Activated naive CD4-positive, alpha-beta T cell (primary cell): ENCODE measurements at places on chromosomes 4 and X.

GRCh38 chr4:6115746-6116586 is 84.4 kb downstream of the JAKMIP1 start:
- DNase-seq = no peak

DNA sequence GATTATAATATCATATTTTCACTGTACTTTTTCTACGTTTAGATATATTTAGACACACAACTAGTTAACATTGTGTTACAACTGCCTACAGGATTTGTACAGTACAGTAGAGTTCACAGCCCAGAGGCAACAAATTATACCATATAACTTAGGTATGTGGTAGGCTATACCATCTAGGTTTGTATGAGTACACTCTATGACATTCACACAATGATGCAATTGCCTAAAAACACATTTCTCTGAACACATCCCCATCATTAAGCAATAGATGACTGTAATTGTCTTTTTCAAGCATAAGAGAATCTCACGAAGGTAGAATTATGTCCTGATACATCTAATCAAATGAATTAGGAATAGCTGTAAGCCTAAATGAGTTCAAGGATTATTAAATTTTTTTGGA is 12.3 kb upstream of the TIGD2 start:
- DNase-seq = no peak

- no peak for DNase-seq
These were observed 194.0 kb downstream of the SMIM20 start for GRCh38 chr4:26108054-26108453.

- no peak for DNase-seq
These were observed 159.6 kb upstream of the PJA1 start for GRCh38 chrX:69324851-69325250.

GRCh38 chr4:151524610-151525009 is 115.6 kb downstream of the FHIP1A start:
- DNase-seq = no peak

GRCh38 chr4:5638316-5638715 is 70.0 kb downstream of the EVC2 start:
- DNase-seq = no peak

- no peak for DNase-seq
These were observed at the start of gene WDFY3 for GRCh38 chr4:84966382-84967242. TSS of gene WDFY3 (minus strand) at chr4:84966690. CDS start at chr4:84860591, 106,099 bp downstream.

GRCh38 chr4:102551958-102552565 is 50.9 kb downstream of the NFKB1 start:
- DNase-seq = no peak

DNA sequence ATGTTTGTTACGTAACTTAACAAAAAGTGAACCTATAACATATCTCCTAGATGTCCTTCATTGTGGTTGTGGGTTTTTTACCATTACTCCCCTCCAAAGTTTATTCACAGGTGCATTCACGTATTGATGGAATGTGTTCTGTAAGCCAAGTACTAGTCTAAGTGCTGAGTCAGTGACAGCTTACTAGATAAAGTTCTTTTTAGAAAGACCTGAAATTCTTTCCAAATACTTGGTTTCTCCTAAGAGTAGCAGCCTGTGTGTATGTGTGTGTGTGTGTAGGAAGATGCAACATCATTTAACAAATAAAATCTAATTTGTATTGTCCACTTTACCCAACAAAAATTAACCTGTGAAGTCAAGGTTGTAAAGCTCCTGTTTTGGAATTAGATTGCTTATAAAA is 22.1 kb downstream of the NAP1L5 start:
- no peak for DNase-seq

DNA sequence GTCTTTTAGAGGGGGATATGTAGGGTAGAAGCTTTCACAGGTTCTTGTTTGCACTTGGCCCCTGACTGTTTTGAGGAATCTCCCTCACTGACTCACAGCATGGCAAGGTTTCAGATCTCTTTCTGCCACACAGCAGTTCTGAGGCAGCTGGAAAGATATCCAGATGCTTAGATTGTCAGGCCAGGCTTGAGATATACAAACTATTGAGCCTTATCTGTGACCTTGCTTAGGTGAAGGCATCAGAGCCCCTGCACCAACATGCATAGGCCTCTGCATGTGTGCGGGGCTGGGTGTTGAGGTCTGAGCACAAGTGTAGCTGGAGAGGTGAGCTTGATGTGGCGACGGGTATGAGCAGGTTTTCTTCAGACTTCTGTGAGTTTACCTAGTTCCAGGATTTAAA is 80.9 kb upstream of the MSANTD1 start:
- DNase-seq = no peak

DNA sequence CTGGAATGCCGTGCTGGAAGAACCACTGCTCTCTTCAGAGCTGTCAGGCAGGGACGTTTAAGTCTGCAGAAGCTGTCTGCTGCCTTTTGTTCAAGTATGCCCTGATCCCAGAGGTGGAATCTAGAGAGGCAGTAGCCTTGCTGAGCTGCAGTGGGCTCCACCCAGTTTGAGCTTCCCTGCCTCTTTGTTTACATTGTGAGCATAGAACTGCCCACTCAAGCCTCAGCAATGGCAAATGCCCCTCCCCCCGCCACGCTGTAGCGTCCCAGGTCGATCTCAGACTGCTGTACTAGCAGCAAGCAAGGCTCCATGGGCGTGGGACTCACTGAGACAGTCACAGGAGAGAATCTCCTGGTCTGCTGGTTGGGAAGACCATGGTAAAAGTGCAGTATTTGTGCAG is 34.8 kb upstream of the MUC7 start:
- DNase-seq = no peak

- no peak for DNase-seq
These were observed 18.5 kb downstream of the LAP3 start for GRCh38 chr4:17595471-17596005.

DNA sequence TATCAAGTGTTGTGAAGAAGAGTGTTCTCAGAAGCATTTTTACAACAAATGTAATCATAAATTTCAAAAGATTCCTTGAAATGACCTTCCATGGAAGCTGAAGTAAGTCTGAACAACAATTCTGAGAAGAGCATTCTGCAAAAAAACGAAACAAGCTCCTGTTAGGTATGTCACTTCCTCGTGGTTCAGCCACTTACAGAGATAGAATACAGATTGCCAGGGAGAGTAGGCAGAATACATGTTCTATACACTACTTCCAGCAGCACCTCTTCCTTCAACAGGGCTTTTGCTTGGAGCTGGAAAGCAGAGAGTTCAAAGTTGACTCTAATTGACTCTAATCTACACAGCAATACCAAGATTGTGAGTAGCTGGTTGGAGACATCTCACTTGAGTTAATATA is 274.5 kb downstream of the ADGRA3 start:
- DNase-seq = no peak

GRCh38 chrX:22699581-22700091 is 300.1 kb upstream of the DDX53 start:
- no peak for DNase-seq

- DNase-seq = no peak
These were observed 46.4 kb upstream of the GATB start for GRCh38 chr4:151807220-151807619.

DNA sequence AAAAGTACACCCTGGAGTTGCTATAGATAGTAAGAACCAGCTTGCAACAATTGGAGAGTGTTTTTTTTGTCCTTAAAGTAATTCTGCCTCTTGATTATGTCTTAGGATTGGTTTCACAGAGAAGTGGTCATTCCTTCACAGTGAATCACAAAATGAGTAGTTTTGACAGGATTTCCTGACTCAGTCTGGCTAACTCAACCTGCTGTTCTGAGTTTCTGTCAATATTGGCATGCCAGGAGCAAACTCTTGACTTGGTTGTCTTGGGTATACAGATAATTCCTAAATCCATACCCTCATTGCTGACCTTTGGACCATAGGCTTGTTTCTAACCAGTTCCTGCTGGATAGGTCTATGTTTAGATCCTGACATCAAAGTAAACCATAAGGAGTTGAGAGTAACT is 9.4 kb downstream of the FHIP1A start:
- no peak for DNase-seq

DNA sequence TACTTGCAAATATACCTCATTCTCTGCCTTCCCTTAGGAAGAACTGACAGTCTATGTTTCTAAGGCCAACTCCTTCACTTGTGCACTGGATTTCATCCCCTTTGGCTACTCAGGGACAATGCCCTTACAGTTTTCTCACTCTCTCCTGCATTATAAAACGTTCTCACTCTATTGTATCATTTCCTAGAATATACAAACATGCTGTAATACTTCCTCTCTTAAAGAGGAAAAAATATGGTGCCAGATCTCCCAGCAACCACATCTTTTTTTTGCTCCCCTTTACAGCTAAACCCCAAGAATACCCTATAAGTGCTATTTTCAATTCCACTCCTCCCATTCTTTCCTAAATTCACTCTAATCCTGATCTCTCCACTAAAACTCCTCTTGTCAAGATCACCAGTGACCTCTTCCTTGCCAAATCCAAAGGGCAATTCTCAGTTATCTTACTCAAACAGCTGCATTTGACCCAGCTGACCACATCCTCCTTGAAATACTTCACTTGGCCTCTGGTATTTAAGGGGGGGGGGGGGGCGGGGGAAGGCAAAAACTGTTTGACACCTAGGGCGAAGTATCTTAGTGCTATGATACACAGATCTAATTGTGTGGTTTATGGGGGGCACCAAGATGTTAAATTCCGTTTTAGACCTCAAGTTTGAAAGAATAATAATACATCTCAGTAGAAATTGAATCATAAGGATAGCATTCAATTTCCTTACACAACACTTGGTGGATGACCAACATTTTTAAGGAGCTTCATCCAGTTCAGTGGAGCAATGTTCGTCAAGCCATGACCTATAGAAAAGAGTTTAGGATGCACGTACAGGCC is 1.6 kb downstream of the RCHY1 start:
- DNase-seq = no peak

DNA sequence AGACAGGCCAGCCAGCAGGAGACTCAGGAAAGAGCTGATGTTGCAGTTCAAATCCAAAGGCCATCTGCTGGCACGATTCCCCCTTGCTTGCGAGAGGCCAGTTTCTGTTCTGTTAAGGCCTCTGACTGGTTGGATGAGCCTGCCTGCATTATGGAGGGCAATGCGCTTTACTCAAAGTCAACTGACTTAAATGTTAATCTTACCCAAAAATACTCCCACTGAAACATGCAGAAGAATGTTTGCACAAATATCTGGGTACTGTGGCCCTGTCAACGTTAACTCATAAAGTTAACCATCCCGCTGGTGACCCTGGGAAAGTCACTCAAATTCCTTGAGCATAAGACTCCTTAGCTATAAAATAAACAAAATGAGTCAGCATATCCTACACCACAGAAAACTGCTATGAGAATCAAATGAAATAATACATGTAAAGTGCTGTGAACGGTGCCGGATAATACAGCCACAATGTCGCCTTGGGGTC is 326.4 kb downstream of the EVC2 start:
- DNase-seq = no peak

DNA sequence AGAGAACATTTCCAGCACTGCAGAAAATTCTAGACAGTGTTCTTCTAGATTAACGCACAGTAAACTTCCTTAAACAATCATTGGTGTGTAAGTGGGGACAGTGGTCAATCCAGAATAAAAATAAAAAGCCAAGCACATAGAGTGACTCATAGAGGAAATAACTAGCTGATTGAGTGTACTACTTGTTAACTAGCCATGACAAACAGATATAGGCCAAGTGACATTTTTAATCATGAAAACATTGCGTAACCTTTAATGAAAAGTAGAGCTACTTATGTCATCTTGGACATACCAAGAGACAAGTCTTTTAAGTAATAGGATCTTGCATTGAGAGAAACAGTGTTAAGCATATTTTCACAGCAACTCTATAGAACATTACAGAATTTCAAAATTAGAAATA is 233.9 kb upstream of the MAB21L2 start:
- DNase-seq = no peak

- no peak for DNase-seq
These were observed 163.8 kb downstream of the BTC start for GRCh38 chr4:74630551-74630950.

- no peak for DNase-seq
These were observed 31.1 kb upstream of the CYLC1 start for GRCh38 chrX:83829874-83830273.

DNA sequence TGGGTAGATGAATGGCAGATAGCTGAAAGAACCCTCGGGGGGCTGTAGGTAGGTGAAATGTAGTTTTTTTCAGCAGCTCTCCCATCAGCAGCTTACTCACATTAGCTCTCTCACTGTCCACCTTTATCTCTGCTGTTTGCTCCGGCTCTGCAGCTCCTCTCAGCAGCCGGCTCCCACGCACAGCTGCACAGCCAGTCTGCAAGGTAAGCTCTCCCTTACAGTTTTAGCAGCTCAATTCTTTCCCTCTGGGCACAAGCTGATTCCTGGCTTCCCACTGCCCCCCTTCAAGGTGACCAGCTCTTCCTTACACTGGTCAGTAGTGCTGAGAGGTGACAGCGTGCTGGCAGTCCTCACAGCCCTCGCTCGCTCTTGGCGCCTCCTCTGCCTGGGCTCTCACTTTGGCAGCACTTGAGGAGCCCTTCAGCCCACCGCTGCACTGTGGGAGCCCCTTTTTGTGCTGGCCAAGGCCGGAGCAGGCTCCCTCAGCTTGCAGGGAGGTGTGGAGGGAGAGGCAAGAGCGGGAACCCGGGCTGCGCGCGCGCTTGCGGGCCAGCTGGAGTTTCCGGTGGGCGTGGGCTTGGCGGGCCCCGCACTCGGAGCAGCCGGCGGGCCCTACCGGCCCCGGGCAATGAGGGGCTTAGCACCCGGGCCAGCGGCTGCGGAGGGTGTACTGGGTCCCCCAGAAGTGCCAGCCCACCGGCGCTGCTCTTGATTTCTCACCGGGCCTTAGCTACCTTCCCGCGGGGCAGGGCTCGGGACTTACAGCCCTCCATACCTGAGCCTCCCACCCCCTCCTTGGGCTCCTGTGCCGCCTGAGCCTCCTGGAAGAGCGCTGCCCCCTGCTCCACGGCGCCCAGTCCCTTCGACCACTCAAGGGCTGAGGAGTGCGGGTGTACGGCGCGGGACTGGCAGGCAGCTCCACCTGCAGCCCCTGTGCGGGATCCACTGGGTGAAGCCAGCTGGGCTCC is 393.6 kb downstream of the CENPC start:
- DNase-seq = no peak

DNA sequence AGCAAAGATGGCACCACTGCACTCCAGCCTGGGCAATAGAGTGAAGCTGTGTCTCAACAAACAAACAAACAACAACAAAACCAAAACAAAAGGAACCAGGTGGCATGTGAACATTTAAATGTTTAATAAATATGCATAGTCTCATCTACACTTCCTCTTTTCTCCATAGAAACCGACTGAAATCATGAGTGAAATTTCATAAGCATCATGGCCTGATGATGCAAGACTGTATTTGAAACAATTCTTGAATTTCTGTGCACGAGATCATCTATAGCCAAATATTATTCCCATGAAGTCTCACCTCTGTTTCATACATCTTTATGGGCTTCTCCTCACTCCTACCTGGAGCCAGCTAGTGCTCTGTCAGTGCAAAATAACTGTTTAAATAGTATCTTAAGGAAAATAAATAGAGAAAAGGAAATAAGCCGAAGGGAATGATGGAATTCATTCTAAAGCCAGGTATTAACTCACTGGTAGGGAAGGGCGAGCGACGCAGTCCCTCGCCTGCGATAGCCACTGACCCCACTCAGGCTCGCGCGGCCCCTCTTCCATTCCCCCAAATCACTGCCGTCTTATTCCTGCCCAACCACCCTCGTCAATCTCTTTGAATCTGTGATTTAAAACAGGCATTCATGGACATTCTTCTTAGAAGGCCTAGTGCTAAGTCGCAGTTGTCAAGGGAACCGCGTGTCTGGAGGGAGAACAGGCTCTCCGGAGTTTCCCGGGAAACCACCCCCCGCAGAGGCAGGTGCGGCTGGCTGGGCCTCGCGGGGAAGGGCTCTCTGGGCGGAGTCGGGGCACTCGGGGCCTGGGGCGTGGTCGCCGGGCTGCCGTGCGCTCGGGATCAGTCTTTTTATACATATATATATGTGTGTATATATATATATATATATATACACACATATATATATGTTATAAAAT is 52.4 kb upstream of the TRIM2 start:
- DNase-seq = no peak

- no peak for DNase-seq
These were observed 125.4 kb downstream of the ZNF330 start for GRCh38 chr4:141346144-141346543.
